Caudate nucleus (tissue), 63 donors: ENCODE measurements at places on chromosomes 4 and X.

GRCh38 chrX:39331082-39331704 lies 529.9 kb downstream of the MID1IP1 start:
- no peak for DNase-seq

DNA sequence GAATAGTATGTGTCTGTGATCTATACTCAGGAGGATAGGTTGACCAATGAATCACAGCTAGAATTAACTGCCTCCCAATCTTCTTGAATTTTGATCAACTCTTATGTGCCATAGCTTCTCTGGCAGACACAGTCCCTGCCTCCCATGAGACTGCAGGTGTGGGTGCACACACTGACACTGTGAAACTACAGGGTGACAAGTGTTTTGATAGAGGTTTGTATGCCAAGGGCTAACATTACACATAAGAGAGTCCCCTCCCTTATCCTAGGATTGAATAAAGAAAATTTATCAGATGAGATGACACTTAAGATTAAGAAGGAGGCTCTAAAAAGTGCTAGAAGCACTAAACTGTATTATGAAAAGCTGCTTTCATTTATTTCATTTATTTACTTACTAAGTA lies 218.4 kb upstream of the BMP3 start:
- DNase-seq = no peak

DNA sequence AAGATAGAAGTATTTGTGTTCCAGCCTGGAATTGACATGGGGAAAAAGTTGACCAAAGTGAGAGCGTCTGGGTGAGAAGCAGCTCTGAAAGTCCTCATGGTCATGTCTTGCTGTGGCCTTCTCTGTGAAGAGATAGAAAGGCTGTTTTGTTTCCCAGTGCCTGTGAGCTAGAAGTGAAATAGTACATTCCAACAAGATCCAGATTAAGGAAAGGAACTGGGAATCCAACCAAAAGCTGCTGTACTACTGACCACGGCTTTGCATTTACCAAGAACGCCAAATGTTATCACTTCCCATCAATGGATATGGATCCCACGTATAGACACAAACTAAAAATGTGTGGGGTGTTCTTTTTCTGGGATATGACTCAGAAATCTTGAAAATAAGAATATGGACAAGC lies 51.2 kb downstream of the TENM3 start:
- no peak for DNase-seq

- no peak for DNase-seq
Observed at GRCh38 chr4:106548446-106549044, 180.0 kb upstream of the GIMD1 start.

GRCh38 chr4:125849869-125850268 lies 535.1 kb downstream of the FAT4 start:
- no peak for DNase-seq

DNA sequence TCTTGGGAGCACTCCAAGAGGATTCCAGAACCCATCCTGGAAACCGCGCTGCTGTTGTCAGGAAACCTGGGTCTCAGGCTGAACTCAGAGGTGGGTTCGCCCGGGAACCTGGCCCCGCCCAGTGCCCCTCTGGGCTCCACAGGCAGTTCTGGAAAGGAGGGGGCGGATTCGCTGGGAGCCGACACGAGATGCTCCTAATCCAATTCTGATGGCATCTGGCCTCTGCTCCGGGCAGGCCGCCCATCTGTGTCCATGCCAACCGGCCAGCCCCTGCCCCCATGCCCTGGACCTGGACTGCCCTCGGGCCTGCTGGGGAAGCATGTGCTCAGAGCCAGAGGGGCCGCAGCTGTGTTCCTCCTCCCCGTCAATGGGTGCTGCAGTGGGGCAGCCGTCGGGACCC lies 21.0 kb downstream of the ATP2B3 start:
- no peak for DNase-seq
